Activated naive CD8-positive, alpha-beta T cell treated with anti-CD3 and anti-CD28 coated beads, Interleukin-2, amount 50 U/mL, for 16 hours (primary cell): ENCODE measurements at places on chromosomes 11 and 22.

- no peak for DNase-seq
Measured at GRCh38 chr11:128956401-128957201, 13.9 kb upstream of the TP53AIP1 start.

GRCh38 chr11:108069947-108070346, 51.4 kb upstream of the ACAT1 start:
- DNase-seq, result no peak

DNA sequence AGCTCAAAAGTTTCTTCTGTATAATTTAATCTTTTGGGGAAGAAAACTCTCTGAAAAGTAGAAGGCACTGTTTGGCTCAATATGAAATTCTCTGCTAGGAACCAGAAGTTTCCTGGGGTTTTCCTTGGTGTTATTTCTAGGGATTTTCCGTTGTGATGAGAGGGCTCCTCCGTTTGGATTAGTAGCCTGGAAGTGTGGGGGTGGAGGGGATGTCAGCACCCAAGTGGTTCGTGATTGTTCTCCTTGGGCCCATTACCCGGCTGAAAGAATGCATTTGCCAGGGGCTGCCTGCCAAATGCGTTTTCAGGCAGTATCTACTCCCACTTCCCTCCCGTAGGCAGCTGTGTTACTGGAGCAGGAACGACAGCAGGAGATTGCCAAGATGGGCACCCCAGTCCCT, 4.3 kb downstream of the SF3B2 start:
- no peak for DNase-seq

- DNase-seq, result peak; percentile 47
Measured at GRCh38 chr11:63768237-63769041, at the start of gene ZFTA. TSS of gene ZFTA (minus strand) at chr11:63768775. CDS start at chr11:63768622, 153 bp downstream.

DNA sequence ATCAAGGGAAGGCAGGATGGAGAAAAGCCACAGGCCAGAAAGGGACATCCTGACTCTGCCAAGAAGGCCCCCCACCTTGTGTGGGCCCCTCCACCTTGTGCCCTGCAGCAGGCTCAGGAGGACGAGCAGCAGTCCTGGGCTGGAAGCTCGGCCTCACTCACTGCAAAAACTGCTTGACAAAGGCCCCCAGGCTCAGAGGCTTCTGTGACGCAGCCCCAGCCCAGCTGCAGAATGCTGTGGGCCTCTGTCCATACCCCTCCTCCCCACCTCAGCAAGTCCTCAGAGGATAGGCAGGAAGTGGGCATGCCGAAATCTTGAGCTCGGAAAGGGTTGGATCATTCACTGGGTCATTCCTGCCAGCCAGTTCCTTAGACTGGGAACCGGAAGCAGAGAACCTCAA, 61.9 kb downstream of the NRXN2 start:
- DNase-seq, result no peak

DNA sequence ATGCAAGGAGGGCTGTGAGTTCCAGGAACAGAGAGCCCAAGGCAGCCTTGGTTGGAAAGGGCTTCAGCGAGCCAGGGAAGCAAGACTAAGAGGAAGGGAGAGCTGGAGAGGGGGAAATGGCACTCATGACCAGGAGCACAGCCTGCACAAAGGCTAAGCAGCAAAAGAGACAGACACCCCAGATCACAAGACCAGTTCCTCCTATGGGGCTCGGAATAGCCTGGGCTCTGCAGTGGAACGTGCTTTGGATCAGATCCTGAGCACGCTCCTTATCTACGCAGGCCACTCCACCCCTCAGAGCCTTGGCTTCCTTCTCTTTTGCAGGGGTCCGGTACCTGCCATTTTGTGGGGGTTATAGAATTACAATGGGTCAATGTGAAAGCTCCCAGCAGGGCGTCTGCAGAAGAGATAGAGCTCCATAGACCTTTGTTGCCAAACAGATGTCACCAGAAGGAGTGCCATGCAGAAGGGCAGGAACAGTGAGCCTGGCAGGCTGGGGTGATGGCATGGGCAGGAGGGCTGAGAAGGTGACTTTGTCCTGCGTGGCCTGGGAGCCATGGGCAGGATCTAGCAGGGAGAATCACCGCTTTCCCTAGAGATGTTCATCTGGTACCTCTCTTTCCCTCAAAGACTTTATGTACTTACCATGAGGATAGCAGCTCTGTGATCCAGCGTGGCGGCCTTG, 33.8 kb downstream of the ZC3H7B start:
- DNase-seq, result no peak

GRCh38 chr11:100328626-100329340, 358.3 kb upstream of the ARHGAP42 start:
- DNase-seq, result no peak

GRCh38 chr22:30297991-30298701, 8.8 kb upstream of the CASTOR1 start:
- no peak for DNase-seq

GRCh38 chr11:88337987-88338668, 592 bp upstream of the CTSC start:
- no peak for DNase-seq

DNA sequence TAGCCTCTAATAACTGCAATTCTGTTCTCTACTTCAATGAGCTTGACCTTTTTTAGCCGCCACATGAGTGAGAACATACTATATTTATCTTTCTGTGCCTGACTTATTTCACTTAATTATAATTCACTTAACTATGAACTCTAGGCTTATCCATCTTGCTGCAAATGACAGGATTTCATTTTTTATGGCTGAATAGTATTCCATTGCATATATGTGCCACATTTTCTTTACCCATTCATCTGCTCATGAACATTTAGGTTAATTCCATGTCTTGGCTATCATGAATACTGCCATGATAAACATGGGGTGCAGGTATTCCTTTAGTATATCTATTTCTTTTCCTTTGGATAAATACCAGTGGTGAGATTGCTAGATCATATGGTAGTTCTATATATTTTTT, 85.2 kb downstream of the CWC15 start:
- no peak for DNase-seq

- DNase-seq, result no peak
Measured at GRCh38 chr11:14021738-14022137, 59.2 kb downstream of the SPON1 start.

- DNase-seq, result no peak
Measured at GRCh38 chr11:1208394-1209261, 14.2 kb upstream of the MUC5B start.

- no peak for DNase-seq
Measured at GRCh38 chr22:41517172-41518047, 26.9 kb downstream of the POLR3H start.

DNA sequence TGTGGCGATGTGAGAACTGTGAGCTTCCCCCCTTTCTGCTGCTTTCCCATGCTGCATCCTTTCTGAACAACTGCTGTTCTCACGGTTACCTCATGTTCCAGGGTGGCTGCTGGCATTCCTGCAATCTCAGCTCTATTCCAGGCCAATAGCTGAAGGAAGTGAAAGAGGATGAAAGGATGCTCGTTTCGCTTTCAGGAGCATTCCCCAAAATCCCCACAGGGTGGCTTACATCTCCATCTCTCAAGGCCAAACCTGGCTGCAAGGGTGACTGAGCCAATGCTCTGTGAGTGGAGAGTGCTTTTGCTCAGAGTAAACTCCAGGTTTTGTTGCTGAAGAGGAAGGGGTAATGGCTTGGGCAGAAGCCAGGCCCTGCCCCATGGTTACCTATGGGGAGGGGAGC, 848.2 kb downstream of the BRD1 start:
- DNase-seq, result no peak

- DNase-seq, result no peak
Measured at GRCh38 chr11:47399860-47400767, 8.3 kb upstream of the SLC39A13 start.

- DNase-seq, result no peak
Measured at GRCh38 chr11:57546869-57547475, 9.6 kb downstream of the SMTNL1 start.

DNA sequence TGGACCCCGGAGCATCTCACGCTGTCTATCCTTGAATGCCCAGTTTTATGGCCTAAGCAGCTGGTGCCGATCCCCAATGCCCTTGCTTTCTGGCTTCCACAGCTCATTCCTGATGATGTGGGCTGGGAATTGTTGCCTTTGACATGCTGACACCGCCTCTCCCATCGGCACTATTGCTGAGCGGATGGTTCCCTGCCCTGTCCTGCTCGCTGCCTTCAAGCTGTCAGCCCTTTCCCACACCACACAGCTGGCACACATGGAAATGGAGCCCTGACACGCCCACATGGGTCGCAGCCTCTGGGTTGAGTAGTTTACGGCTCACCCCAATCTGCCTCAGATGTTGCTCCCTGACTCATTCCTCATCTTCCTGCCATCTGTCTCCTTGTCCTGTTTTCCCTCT, 110.2 kb upstream of the SESN3 start:
- DNase-seq, result no peak

GRCh38 chr11:85355921-85356320, 271.2 kb downstream of the DLG2 start:
- DNase-seq, result no peak

GRCh38 chr22:22161924-22162851, 82.4 kb upstream of the VPREB1 start:
- DNase-seq, result no peak
